ENCODE measurements at places on chromosomes 5 and 9. TPM values are rescaled to one million over a fixed set of nuclear protein-coding genes. Genes with fewer than 3 reads are reported as not detected.

NNT gene
- 45.4 TPM for total RNA-seq

SUSD3 gene
- 1.8 TPM for total RNA-seq

PLPP7 gene
- total RNA-seq, result 5.1 TPM

RAB3C gene
- total RNA-seq, result not detected

TGFBI gene
- 2,808 TPM for total RNA-seq

PCDHGA11 gene
- total RNA-seq, result 13.7 TPM

IL9 gene
- total RNA-seq, result not detected
